NCI-H187 treated with DMSO at 0.1 percent for 48 hours (cell line): ENCODE measurements at places on chromosomes 11 and 22.

- DNase-seq: no peak
These were observed 12.6 kb upstream of the PRDM11 start for GRCh38 chr11:45133878-45134277.

GRCh38 chr11:62856333-62856895 lies 17.0 kb upstream of the WDR74 start:
- DNase-seq: no peak

- no peak for DNase-seq
These were observed 51.7 kb upstream of the ME3 start for GRCh38 chr11:86724137-86724536.

- DNase-seq: no peak
These were observed 46.6 kb downstream of the TCP11L1 start for GRCh38 chr11:33086017-33086416.

DNA sequence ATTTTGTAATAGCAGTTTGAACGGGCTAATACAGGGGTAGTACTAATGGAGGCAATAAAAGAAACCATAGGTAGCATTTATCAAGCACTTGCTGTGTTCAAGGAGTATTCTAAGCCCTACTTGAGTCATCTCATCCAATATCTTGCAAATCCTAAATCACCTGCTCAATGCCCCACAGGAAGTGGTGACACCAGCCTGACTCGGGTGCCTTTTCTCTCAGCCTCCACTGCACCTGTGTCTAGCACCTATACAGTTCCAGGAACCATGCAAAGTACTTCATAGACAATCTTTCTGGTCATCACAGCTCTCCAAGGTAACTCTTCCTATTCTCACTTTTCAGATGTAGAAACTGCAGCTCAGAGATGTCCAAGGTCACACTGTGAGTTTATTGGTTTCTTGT lies 98.0 kb downstream of the PRR5L start:
- no peak for DNase-seq

- DNase-seq: no peak
These were observed 113.5 kb upstream of the RCN1 start for GRCh38 chr11:31977343-31977742.

- no peak for DNase-seq
These were observed 12.7 kb downstream of the CCDC73 start for GRCh38 chr11:32781721-32782120.

DNA sequence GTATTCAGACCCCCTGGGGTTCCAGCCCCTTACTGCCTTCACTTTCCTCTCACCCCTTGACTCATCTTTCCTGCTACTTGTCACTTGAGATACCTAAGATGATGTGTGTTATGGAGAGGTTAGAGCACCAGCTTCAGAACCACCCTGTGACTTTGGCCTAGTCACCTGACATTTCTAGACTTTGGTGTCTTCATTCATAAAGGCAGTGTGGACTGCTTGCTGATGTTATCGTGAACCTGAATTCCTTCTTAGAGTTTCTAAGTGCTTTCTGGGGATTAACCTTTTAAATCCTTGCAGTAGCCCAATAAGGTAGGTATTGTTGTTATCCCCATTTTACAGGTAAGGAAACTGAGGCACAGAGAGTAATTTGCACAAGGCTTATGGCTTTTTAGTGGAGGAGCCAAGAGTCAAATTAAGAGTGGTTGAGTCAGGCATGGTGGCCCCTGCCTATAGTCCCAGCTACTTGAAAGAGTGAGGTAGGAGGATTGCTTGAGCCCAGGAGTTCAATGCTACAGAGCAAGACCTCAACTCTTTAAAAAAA lies 5.1 kb upstream of the BBS1 start:
- no peak for DNase-seq

GRCh38 chr11:101061606-101062005 lies 68.0 kb downstream of the PGR start:
- no peak for DNase-seq

GRCh38 chr22:22556995-22557925 lies 1.8 kb downstream of the PRAME start:
- DNase-seq: no peak

DNA sequence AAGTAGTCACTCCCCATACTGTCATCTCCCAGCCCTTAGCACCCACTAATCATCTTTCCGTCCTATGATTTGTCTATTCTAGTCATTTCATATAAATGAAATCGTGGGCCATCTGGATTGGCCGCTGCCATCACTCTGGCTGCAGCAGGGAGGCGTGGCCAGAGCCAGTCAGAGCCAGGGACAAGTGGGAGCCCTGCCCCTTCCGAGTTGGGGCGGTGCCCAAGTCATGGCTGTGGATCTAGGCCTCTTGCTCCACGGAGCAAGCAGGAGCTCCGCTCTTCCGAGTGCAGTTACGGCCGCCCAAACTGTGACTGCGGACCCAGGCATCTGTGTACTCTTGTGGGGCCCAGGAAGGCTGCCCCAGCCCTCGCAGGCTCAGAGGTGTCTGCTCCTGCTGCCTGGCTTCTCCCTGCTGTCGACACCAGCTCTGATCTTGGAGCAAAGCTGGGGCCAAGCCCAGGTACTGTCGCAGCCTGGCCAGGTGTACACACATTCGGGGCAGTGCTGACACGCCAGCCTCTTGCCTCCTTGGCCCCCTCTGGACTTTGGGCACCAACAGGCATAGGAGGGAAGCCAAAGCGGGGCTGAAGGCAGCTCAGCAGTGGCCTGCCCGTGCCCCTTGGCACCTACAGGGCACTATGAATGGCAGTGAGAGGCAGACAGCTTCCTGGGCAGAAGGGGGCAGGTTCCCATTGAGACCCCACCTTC lies 8.4 kb downstream of the MRPL48 start:
- no peak for DNase-seq

GRCh38 chr11:68938088-68938487 lies 34.4 kb downstream of the IGHMBP2 start:
- DNase-seq: no peak

GRCh38 chr11:9787260-9787659 lies 123.4 kb downstream of the SWAP70 start:
- no peak for DNase-seq

DNA sequence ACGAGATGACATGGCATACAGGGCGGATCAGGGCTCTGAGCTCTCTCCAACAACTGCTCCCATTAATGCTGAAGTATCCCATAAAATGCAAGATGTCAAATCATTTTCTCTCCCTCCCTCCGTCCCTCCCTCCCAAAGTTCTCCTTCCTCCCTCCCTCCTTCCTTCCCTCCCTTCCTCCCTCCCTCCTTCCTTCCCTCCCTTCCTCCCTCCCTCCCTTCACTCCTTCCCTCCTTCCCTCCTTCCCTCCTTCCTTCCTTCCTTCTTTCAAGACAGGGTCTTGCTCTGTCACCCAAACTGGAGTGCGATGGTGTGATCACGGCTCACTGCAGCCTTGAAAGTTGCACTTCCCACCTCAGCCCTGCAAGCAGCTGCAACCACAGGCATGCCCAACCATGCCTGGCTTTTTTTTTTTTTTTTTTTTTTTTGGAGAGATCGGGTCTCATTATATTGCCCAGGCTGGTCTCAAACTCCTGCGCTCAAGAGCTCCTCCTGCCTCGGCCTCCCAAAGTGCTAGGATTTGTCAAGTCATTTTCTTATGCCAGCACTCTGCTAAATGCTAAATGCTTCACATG lies 38.2 kb downstream of the TXN2 start:
- no peak for DNase-seq

- no peak for DNase-seq
These were observed 4.0 kb upstream of the HMOX1 start for GRCh38 chr22:35376728-35377472.

- DNase-seq: no peak
These were observed 75.9 kb downstream of the CADM1 start for GRCh38 chr11:115428306-115428705.

GRCh38 chr11:118046051-118046963 lies 30.6 kb upstream of the TMPRSS4 start:
- no peak for DNase-seq

- no peak for DNase-seq
These were observed 138.2 kb downstream of the NECTIN1 start for GRCh38 chr11:119590651-119591351.

- no peak for DNase-seq
These were observed 15.2 kb downstream of the TRIM3 start for GRCh38 chr11:6458352-6459098.

DNA sequence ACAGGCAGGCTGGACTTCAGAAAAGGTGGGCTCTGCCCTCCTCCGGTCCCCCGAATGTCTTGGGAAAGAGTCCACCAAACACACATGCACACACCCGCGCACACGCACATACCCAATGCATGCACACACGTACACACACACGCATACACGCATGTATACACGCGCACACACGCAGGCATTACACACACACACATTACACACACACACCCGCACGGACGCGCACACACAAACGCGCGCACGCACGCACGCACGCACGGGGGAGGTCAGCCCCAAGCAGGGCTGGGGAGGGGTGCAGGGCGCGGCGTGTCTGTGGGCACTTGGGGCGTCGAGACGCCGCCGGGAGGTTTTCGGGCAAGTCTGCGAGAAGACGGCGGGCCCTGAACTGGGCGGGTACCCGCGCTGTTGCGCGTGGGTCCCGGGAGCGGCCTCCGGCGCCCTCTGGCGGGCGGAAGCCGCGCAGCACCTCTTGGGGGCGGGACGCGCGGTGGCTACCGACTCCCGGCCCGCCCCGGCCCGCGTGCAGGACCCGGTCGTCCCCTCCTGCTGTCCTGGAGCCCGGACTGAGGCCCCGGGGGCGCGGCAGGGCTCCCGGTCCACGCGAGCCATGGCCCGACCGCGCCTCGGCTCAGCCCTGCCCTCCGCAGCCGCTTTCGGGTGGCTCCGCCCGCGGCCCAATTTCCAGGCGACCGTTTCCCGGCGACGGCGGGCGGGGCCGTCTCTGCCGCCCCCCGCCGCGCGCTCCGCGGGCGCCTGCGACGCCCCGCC lies 3.6 kb downstream of the SEPTIN5 start:
- no peak for DNase-seq

- no peak for DNase-seq
These were observed 7.5 kb downstream of the C11orf21 start for GRCh38 chr11:2293984-2294925.

- no peak for DNase-seq
These were observed 34.6 kb upstream of the KCNQ1OT1 start for GRCh38 chr11:2734181-2735052.

DNA sequence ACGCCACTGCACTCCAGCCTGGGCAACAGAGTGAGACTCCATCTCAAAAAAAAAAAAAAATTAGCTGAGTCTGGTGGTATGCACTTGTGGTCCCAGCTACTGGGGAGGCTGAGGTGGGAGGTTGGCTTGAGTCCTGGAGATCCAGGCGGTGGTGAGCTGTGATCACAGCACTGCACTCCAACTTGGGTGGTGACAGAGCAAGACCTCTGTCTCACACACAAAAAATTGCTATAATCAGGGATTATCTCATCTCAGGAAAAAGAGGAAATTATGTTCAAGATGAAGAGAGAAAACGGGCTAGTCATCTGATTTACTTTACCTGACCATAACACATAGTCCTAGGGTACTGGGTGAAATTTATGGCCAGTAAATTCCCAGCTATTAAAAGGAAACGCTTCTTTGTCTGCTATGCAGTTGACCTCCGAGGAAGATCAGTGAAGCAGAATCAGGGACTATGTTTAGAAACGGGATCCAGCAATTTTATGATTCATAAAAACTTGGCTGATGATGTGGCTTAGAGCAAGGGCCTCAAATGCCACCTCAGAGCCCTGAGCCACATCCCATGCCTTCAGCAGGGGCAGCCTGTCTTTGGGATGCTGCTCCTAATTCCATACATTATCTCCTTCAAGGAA lies 386.2 kb downstream of the NTM start:
- no peak for DNase-seq

- DNase-seq: no peak
These were observed 851 bp upstream of the GRAMD4 start for GRCh38 chr22:46619240-46619829.

GRCh38 chr22:24107661-24108060 lies 73.6 kb upstream of the SUSD2 start:
- DNase-seq: no peak

DNA sequence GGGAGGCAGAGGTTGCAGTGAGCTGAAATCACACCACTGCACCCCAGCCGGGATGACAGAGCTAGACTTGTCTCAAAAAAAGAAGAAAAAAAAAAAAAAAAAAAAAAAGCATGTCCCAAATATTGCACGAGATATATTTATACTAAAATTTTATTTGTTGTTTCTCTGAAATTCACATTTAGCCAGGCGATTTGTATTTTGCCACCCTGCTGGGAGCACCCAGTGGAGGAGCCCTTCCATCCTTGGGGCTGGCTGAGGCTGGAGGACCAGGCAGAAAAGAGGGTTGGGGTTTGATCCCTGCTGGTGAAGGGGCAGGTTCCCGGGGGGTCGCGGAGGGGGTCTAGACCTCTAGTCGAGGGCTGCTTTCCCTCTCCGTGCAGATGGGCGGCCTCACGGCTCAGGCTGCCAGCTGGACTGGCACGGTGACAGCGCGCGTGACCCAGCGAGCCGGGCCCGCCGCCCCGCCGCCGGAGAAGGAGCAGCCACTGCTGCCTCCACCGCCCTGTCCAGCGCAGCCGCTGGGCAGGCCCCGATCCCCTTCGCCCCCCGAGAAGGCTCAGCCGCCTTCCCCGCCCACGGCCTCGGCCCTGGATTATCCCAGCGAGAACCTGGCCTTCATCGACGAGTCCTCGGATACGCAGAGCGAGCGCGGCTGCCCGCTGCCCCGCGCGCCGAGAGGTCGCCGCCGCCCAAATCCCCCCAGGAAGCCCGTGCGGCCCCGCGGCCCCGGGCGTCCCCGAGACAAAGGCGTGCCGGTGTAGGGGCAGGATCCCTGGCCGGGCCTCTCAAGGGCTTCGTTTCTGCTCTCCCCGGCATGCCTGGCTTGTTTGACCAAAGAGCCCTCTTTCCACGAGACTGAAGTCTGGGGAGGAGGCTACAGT lies 952 bp upstream of the CATSPERZ start:
- DNase-seq: no peak

DNA sequence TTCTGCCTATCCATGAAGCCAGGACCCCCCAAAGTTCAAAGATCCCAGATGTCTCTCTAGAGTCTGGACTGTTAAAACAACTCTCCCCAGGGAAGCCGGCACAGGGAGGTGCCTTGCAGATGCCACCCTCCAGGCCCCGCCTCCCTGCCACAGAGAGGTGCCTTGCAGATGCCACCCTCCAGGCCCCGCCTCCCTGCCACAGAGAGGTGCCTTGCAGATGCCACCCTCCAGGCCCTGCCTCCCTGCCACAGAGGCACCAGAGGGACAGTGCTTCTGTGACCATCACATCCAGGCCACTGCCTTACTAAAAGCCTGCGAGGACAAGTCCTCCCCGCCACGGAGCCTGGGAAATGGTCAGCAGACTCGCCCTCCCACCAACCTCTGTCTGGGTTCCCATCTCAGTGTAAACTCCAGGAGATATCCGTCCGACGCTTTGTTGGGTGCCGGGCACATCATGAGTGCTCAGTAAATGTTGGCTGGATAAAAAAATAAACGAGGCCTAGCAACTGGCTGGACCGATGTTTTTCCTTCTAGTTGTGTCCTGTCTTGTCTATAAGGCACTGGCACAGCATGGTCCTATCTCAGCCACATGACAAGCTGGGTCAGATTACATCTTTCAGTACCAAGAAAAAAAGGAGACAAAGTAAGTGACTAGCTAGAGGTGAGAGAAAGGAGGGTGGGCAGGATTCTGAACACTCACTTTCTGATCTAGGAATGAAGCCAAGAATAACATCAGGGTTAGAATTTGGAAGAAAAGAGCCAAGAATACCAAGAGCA lies 91.2 kb upstream of the CSNK2A3 start:
- DNase-seq: no peak

- DNase-seq: no peak
These were observed 87.5 kb downstream of the BLID start for GRCh38 chr11:122028545-122028944.
